ENCODE measurements at places on chromosomes 16 and 17. TPM values are rescaled to one million over a fixed set of nuclear protein-coding genes. Genes with fewer than 3 reads are reported as not detected.

DNA sequence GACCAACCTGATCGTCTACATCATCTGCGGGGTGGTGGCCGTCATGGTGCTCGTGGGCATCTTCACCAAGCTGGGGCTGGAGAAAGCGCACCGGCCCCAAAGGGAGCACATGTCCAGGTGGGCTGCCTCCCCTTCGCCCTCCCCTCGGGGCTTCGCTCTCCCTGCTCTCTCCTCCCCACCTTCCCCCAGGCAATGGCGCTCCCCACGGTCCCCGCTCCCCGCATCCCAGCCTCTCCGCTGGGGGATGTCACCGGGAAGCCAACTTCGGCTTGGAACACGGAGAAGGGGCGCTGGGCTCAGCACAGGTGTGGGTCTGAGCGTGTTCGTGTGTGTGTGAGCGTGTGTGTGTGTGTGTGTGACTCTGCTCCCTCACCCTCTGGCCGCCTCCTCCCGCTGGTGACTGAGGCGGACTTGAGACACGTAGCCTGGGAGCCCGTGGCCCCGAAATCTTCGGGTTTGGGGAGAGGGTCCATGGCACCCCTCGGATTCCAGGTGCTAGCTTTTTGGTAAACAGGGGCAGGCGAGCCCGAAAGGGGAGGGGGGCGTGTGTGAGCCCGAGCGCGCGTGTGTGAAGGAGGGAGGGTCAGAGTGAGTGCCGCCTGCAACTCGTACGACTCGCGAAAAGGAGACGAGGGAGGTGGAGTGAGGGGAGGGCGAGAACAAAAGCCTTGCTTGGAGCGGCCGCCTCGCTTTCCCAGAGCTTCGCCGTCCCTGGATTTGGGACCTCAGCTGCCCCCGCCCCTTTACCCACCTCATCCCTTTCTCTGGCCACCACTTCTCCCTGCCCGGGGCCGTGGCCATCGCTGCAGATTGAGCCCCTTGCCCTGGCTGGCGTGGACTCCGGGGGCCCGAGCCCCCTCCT is 1.3 kb downstream of the SHISA9 start:
- H3K4me1 ChIP-seq = no peaks in the 10 kb centered on the region
- no peak for DNase-seq
- no peak overlapping the region for H3K27ac ChIP-seq
- no peak overlapping the region for H3K4me3 ChIP-seq
- no peaks in the 10 kb centered on the region for H3K36me3 ChIP-seq

Gene NOTUM
- not detected for total RNA-seq

GRCh38 chr17:4711661-4712181 is 1.3 kb downstream of the ARRB2 start:
- H3K27me3 ChIP-seq = no peaks in the 10 kb centered on the region
- H3K4me3 ChIP-seq = peak overlapping the region; percentile 65
- DNase-seq = peak; percentile 42
- no peaks in the 10 kb centered on the region for H3K36me3 ChIP-seq
- peaks cover 10% of the 10 kb centered on the region for H3K4me1 ChIP-seq

- H3K4me1 ChIP-seq = no peaks in the 10 kb centered on the region
- H3K36me3 ChIP-seq = no peaks in the 10 kb centered on the region
- no peak for DNase-seq
- H3K27ac ChIP-seq = no peak overlapping the region
- H3K27me3 ChIP-seq = no peaks in the 10 kb centered on the region
These were observed 67.2 kb downstream of the RPTOR start for GRCh38 chr17:80611816-80612215.

DNA sequence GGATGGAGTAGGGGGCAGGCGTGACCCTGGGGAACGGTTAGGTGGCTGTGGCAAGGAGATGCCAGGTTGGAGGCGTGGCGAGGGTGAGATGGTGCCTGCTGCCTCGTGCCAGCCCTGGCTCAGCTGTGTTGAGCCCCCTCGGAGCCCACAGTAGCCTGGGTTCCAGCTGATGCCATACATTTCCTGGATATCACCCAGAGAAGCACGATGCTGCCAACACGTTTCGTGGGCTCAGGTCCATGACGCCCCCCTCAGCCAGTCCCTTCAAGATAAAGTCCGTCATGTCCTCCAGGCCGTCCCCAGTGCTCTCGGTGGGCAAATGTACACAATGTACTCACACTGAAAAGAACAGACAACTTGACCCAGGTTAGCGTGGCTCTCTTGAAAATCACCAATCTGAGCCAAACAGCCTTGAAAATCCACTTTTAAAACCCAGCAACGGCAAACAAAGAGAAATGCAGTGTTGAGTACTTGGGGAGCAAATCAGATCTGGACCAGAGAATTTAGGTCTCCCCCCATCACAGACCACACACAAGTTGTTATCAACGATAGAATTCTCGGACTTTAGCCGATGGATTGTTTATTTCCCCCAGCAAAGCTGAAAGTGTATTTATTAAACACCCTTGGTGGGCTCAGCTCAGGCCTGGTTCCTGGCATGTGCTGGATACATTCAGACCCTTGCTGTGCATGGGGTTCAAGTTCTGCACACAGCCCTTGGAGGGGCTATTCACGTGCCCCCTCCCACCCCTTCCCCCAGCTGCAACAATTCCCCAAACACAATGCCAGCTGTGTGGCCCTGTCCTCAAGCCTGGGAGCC is 102.8 kb upstream of the PLCG2 start:
- no peak for DNase-seq
- no peak overlapping the region for H3K4me3 ChIP-seq
- peaks cover 10% of the 10 kb centered on the region for H3K4me1 ChIP-seq
- no peaks in the 10 kb centered on the region for H3K36me3 ChIP-seq

DNA sequence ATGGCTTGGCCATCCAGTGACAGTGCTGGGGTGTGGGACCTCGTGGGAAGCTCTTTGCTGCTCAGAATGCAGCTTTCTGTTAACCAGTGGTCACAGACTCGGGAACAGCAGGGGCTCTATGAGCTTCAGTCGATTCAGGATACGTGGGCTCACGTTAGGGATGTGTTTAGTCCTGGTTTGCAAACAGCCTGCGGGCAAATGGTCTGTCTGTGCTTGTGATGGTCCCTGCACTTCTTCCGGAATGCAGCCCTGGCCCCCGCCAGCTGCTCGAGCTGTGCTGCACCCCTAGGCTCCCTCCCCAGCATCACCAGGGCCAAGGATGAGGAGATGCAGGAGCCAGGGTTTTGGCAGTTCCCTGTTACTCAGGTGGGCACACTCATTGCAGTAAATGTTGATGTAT is 172.8 kb upstream of the CHMP6 start:
- DNase-seq = no peak
- H3K27me3 ChIP-seq = no peaks in the 10 kb centered on the region
- no peaks in the 10 kb centered on the region for H3K4me1 ChIP-seq
- H3K4me3 ChIP-seq = no peak overlapping the region
- no peak overlapping the region for H3K27ac ChIP-seq

Gene OSGIN1
- 68.6 TPM for total RNA-seq

Gene CARHSP1
- 45.0 TPM for total RNA-seq

Gene C17orf67
- 1.7 TPM for total RNA-seq

GRCh38 chr16:705431-706188 is at the start of gene FBXL16:
Gene FBXL16 (minus strand): TSS chr16:705801. CDS start chr16:697405, 8,396 bp downstream.
- peaks cover 60% of the 10 kb centered on the region for H3K27me3 ChIP-seq
- H3K36me3 ChIP-seq = no peaks in the 10 kb centered on the region
- DNase-seq = no peak

DNA sequence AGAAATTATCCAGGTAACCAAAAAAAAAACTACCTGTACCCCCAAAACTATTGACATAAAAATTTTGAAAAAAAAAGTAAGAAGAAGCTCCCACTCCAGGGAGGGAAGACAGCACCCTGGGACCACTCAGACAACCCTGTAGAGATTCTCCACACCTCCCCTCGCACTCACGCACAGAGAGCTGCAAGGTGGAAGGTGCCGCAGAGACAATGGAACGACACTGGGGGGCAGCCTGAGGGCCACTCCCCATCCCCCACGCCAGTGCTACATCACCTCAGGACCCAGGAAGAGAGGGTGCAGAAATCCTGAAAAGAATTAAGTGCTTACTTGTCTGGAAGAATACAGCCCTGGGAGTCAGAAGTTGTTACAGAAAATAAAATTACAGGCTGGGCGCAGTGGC is 5.2 kb upstream of the CD79B start:
- H3K4me1 ChIP-seq = no peaks in the 10 kb centered on the region
- H3K36me3 ChIP-seq = no peaks in the 10 kb centered on the region
- no peak for DNase-seq
- no peak overlapping the region for H3K27ac ChIP-seq

Gene CACNG1
- not detected for total RNA-seq

Gene GGT6
- 199 TPM for total RNA-seq

- H3K4me1 ChIP-seq = peaks cover 34% of the 10 kb centered on the region
- H3K36me3 ChIP-seq = no peaks in the 10 kb centered on the region
- no peak overlapping the region for H3K27ac ChIP-seq
- H3K4me3 ChIP-seq = no peak overlapping the region
- DNase-seq = no peak
- no peaks in the 10 kb centered on the region for H3K27me3 ChIP-seq
These were observed 5.6 kb upstream of the TMEM88 start for GRCh38 chr17:7849130-7849750.

DNA sequence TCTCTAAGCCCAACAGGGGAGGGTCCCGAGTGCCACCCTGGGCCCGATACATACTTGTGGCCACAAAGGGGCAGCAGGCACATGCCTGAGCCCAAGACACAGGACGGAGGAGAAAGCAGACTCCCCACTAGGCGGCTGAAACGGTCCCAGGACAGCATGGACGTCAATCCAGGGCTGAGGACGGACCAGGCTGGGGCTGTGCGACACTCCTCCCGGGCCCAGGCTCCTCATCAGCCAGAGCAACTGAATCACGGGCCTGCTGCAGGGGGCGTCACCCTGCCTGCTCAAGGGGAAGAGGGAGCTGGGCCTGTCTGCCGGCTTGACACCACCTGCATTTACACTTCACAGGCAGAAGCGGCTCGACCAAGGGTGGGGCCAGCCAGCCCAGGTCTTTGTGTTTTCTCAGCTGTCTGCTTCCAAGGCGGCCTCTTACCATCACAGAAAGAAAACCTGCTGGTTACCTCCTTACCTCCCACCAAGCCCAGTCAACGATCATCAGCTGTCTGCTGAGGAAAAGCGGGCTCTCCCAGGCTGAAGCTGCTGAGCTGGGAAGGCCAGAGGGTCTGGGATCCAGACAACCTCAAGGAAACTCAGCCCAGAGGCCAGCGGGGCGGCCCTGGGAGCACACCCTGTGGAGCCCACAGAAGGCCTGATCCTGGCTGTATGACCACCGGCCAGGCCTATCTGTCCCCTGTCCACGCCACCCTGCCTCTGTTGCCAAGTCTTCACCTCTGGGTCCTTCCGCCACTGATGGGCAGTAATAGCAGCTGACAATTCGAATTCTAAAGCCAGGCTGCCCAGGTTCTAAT is 26.4 kb downstream of the KIFC3 start:
- no peaks in the 10 kb centered on the region for H3K36me3 ChIP-seq
- H3K4me3 ChIP-seq = no peak overlapping the region
- DNase-seq = peak; percentile 73
- H3K4me1 ChIP-seq = no peaks in the 10 kb centered on the region
- no peaks in the 10 kb centered on the region for H3K27me3 ChIP-seq

GRCh38 chr17:69327060-69327831 is at the start of gene ABCA5:
Gene ABCA5 (minus strand): TSS chr17:69327133. CDS start chr17:69314415, 12,718 bp downstream.
- peak within 1 kb of the TSS; percentile 86 for H3K27ac ChIP-seq
- H3K27me3 ChIP-seq = no peaks in the 10 kb centered on the region
- H3K4me3 ChIP-seq = peak within 1 kb of the TSS; percentile 87

Gene ROGDI
- 50.1 TPM for total RNA-seq

Gene GPR179
- not detected for total RNA-seq

- H3K4me1 ChIP-seq = no peaks in the 10 kb centered on the region
- peaks cover 5% of the 10 kb centered on the region for H3K36me3 ChIP-seq
- H3K27ac ChIP-seq = no peak overlapping the region
- no peaks in the 10 kb centered on the region for H3K27me3 ChIP-seq
These were observed 12.2 kb upstream of the ROGDI start for GRCh38 chr16:4814542-4815173.

GRCh38 chr16:22685459-22685830 is 128.5 kb upstream of the HS3ST2 start:
- H3K4me1 ChIP-seq = no peaks in the 10 kb centered on the region
- peak overlapping the region; percentile 46 for H3K27ac ChIP-seq
- H3K36me3 ChIP-seq = no peaks in the 10 kb centered on the region
- H3K27me3 ChIP-seq = no peaks in the 10 kb centered on the region

- H3K36me3 ChIP-seq = no peaks in the 10 kb centered on the region
- H3K4me3 ChIP-seq = peak overlapping the region; percentile 80
- peak overlapping the region; percentile 87 for H3K27ac ChIP-seq
- peak; percentile 71 for DNase-seq
- H3K4me1 ChIP-seq = peaks cover 17% of the 10 kb centered on the region
- no peaks in the 10 kb centered on the region for H3K27me3 ChIP-seq
These were observed 874 bp downstream of the CMTM3 start for GRCh38 chr16:66605177-66605978.

- no peak overlapping the region for H3K4me3 ChIP-seq
- H3K4me1 ChIP-seq = no peaks in the 10 kb centered on the region
- H3K36me3 ChIP-seq = no peaks in the 10 kb centered on the region
- DNase-seq = no peak
- H3K27me3 ChIP-seq = no peaks in the 10 kb centered on the region
These were observed 109.8 kb downstream of the GOSR1 start for GRCh38 chr17:30586818-30587595.

Gene MMP2
- 111 TPM for total RNA-seq

DNA sequence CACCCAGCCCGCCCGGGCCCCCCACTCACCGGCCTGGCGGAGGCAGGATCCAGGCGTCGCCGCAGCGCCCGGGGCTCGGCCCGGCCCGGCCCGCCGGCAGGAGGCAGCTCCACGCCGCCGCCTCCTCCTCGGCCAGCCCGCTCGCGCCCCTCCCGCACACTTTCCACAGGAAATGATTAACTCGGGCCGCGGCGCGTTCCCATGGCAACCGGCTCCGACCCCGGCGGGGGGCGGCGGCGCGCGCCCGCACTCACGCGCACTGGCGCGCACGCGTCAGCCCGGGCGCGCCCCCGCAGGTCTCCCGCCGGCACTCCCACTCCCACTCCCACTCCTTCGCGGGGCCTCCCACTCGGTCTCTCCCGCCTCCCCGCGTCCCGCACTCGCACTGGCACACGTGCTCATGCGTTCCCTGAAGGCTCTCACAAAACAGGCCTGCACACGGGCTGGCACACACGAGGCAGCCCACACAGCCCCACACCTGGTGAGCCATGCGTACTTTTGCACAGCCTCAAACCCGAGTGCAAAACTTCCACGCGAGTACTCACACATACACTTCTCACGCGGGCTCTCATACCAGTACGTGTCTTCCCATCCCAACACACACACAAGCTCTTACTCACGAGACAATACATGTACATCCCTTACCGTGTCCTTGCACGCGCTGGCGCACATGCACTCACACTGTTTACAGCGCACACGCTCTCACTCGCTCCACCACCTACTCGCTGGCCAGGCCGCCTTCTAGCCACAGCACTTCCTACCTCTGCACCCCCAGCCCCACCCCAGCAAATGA is at the start of gene KIFC3:
Gene KIFC3 (minus strand): TSS at position 151 of the 793 bp plus-strand sequence. CDS start 4,248 bp downstream, outside the sequence.
- no peaks in the 10 kb centered on the region for H3K4me1 ChIP-seq
- DNase-seq = peak; percentile 57

DNA sequence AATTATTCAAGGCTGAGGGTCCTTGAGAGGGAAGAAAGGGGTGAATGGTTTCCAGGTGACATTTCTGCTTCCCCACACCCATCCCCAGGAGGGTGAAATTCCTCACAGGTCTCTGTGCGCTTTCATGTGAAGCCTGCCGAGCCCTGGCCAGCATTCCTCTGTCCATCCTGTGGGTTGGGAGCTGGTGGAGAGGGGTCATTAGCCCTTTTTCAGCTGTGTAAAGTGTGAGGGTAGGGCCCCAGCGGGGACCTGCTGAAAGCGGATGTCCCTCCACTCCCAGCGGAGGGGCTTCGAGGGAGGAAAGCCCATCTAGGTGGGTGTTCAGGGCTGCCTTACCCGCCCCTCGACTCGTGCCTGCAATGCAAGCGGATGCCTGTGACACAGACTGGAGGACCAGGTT is 53.3 kb upstream of the DLX4 start:
- H3K4me1 ChIP-seq = no peaks in the 10 kb centered on the region
- H3K36me3 ChIP-seq = no peaks in the 10 kb centered on the region
- no peak overlapping the region for H3K4me3 ChIP-seq
- no peak overlapping the region for H3K27ac ChIP-seq

Gene OR2C1
- total RNA-seq = not detected
